ENCODE measurements at places on chromosomes 3 and 15. TPM values are rescaled to one million over a fixed set of nuclear protein-coding genes. Genes with fewer than 3 reads are reported as not detected.
A peak's percentile ranks its signal among the peaks of the same experiment; 100 is the strongest.

Gene ANKRD28
- total RNA-seq: 129 TPM

Gene PKM
- 1,195 TPM for total RNA-seq

Gene RPUSD2
- total RNA-seq: 15.7 TPM

Gene ISLR
- total RNA-seq: not detected

Gene MUSTN1
- not detected for total RNA-seq

Gene CCNB2
- 30.1 TPM for total RNA-seq

Gene CILP
- not detected for total RNA-seq

Gene KIF7
- 7.5 TPM for total RNA-seq

Gene AP4E1
- 12.9 TPM for total RNA-seq

Gene GPR27
- not detected for total RNA-seq

Gene IL12A
- total RNA-seq: 0.40 TPM

DNA sequence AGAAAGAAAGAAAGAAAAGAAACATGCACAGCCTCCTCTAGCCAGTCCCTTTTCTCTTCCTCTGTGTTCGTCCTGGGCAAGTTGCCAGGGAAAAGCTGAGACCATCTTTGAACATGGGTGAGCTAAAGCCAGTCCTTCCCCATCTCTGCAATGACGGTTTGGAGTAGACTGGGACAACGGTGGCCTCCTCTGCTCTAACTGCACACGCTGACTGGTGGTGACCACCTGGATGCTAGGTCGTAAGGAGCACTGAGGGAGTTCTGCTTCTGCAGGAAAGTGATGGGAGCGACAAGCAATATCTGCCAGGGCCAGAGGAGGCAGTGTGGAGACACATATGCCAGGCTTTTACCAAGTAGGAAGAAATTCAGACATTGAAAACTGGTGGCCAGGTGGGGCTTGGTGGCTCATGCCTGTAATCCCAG, 111.7 kb downstream of the NUP210 start:
- peak; percentile 8 for DNase-seq

DNA sequence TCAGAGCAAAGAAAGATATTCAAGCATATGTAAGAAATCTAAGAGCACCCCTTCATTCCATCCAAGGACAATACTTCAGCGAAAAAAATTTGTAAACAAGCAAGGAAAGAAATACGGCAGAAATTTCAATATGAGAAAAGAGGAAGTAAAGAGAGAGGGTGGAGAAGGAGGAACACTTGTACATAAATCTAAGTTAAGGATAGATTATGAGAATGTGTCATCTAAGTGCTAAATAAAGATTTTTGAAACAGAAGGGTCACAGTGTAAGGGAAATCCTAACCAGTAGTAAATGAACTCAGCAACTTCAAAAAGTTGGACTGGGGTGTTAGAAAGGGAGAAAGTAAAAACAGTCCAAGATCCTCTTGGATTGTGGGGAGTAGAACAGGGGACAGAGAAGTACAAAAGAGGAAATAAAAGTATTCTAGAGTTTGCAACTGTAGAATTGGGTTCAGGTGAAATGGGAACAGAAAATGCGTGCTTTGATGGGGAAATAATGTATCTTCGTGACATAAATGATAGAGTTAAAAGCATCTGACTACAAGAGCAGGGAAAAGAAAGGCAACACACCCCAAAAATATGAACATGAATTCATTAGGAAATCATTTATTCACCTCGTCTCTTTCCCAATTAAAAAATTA, 68.5 kb upstream of the ATP13A5 start:
- DNase-seq: no peak

DNA sequence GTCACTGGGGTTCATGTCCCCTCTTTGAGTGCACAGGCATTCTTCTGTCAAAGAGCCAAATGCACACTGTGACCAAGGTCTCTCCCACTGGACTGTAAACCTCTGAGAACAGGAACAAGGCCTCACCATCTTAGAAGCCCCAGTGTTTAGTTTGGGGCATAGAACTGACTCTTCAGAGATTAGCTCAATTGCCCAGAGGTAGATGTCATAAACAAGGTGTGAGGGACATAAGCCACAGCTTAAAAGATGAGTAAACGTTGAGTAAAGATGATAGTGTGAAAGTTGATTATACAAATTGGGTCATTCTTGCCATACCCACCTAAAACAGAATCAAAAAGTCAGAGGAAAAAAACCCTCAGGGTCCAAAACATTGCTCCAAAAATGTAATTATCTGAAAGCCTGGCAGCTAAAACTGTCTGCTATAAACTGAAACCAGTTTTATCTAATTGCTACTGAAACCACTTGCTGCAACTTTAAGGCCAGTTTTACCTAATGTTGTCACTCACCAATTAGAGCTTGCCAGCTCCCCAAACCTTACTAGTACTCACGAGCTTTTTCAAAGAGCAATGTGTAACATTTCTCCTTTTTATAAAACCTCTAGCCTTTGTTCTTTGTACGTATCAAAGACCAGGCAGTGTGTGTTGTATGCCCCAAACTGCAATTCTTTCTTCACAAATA, 415.2 kb downstream of the RAP2B start:
- DNase-seq: no peak

- no peak for DNase-seq
Measured at GRCh38 chr3:24270744-24271143, 223.9 kb downstream of the THRB start.

- DNase-seq: no peak
Measured at GRCh38 chr3:24523988-24524727, 29.5 kb upstream of the THRB start.

DNA sequence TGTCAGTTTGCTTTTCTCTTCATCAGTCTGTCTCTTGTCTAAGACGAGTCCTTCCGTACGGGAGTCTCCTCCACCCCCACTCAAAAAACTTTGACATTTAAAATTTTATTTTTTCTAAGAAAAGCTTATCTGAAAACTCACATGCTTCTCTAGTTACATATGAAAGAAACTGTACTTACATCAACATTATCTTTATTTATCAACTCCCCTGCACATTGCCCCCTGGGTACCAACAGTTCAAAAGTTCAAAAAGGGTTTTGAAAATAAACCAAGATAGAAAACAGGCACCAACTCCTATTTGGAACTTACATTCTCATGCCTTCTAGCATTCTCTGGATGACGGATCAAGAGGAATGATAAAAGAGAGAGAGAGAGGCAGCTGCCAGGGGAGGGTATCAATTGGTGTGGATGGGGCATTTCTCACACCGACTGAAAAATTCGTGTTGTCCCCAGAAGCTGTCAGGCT, 182.5 kb downstream of the FOXP1 start:
- DNase-seq: no peak

GRCh38 chr3:50264383-50264963, 4.5 kb upstream of the SEMA3B start:
- DNase-seq: no peak

- DNase-seq: no peak
Measured at GRCh38 chr15:38864827-38865581, 300.4 kb upstream of the RASGRP1 start.

DNA sequence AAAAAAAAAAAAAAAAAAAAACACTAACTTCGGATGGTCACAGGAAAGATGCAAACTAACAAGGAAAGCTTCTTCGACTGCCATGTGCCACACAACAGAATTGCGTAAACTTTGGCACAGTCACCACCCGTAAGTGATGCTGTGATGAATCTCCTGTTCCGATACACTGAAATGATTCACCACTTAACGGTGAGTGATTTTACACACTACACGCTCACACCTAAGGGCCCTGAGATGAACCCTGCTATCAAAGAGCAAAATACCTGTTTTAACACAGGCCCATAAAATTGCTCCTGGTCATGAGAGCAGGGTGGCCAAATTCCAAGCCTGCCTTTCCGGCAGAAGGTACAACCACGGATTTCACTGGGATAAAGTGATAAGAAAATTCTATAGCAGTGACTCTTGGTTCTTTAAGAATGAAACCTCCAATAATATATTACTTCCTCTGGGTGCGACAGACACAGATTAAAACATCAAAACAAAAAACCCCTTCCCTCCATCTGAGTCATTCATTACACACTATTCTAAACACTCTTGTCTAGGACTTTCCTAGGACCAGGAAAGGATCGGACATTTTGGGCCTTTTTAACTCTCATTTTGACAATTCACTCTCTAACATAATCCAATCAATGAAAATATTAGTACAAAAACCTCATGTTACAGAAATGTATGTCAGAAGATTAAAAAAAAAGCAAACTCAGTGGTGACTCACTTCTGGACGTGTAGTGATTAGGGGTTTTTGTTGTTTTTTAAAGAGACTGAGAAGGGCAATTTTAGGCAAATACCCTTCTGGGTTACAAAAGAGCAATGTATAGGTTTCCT, 28.3 kb downstream of the LRIG1 start:
- DNase-seq: peak; percentile 71

DNA sequence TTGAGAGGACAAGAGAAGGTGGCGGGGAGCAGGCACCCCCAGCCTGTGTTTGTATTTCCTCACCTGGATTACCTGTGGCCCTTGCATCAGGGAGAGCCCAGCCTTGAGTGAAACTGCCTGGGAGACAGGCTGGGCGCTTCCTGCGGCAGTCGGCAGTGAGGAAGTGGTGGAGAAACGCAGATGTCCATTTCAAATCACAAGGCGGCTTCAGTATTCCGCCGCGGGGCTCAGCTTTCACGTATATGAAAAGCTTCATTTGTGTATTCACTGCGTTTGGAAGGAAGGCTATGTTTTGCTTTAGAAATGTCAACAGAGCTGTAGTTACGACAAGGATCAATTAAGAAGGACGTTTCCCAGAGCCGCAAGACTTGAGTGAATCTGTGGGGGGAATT, 167.4 kb upstream of the CTDSPL start:
- DNase-seq: no peak

DNA sequence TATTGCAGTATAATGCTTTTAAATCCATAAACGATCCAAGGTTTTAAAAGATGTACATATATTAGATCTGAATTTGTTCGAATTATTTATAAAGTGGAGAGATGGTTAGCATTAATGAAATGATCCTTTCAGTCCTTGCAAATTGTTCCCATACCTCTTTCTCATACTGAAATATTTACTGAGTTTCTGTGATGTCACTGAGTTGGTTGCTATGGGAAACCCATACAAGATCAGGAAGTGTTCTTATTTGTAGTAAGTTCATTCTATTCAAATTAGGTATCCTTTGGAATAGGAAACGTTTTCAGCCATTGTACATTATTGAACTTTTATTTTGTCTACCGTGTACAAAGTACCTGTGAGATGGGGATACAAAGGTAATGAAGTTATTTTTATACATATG, 73.2 kb upstream of the CHL1 start:
- DNase-seq: no peak

GRCh38 chr15:34904527-34904926, 65.0 kb downstream of the AQR start:
- DNase-seq: no peak

GRCh38 chr3:111548092-111548491, 6.1 kb downstream of the CD96 start:
- DNase-seq: no peak

DNA sequence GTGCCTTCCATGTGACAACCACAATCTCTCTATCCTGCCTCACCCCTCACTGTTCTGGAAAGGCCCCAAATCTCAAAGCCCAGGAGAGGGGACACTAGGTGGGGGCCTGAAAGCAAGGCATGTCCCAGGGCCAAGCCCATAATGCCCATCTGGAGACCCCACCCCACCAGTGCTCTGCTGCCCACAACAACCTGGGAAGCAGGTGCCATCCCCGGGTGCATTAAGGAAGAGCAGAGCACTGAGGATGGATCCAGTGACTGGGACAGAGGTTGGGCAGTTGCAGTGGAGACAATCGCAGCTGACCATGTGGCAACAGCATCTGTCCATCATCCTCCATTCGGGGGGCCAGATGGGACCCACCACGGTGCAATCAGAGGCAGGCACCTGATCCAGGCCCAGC, 106.2 kb upstream of the PRR20G start:
- DNase-seq: no peak

GRCh38 chr3:182673336-182673735, 120.0 kb upstream of the ATP11B start:
- no peak for DNase-seq

DNA sequence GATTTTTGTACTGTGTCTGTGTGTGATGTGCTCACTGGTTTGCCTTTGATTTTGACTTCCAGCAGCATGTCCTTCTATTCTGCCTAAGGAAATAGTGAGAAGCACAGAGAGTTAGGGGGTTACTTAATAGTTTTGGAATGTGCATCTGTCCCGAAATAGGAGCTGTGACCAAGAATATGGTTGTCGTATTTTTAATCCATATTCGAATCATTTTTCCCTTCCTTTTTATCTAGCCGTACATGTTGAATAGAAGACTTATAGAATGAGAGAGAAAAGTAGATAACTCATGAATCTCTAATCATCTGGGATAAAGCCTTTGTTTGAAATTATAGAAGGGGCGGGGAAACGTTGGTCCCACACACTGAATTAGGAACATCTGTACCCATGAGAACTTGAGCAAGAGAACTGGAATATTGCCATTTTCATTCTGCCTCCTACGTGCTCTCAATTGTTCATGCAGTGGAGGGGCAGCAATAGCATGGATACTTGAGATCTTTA, 23.6 kb downstream of the CRTC3 start:
- no peak for DNase-seq

GRCh38 chr3:1381647-1382036, 288.8 kb downstream of the CNTN6 start:
- no peak for DNase-seq

DNA sequence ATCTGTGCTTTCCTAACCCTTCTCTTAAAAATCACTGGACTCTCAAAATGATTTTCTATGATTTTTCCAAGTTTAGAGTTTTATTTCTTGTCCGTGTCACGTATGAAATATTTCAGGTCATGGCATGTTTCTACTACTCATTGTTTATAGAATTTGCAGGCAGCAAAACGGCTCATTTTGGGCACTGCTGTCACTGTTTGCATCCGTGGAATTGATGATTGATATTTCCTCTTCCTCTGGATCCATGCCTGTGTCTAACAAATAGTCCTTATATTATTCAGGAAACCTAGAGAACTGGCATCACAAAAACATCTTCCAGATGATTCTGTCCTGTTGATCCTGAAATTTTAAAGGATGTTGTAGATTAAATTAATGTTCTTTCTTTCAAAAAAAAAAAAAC, 47.6 kb downstream of the LARS2 start:
- DNase-seq: peak; percentile 57

DNA sequence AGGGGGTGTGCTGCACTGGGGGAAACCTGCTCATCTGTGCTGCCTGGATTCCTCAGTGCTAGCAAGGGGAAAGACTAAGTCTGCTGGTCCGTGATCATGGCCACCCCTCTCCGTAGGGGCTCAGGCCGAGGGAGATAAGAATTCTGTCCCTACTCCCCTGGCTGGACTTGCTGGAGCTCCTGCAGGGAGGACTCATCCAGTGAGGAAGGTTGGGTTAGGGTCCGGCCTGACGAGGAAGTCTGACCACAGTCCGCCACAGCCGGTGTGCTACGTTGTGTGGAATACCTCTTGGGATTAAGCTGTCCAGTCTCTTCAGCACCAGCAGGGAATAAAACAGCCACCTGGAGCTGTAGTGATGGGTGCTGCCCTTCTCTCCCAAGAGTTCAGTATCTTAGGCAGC, 1309.1 kb upstream of the CADM2 start:
- DNase-seq: no peak

GRCh38 chr3:123791417-123791816, 92.7 kb downstream of the MYLK start:
- no peak for DNase-seq

GRCh38 chr3:189288348-189289235, 116.8 kb downstream of the TPRG1 start:
- no peak for DNase-seq

Measured in pulmonary artery endothelial cell (primary cell).